Pons (tissue), 1 donor: ENCODE measurements at places on chromosomes 2 and 18.

- DNase-seq, result peak; percentile 46
Observed at GRCh38 chr2:147937744-147938349, 82.7 kb downstream of the ORC4 start.

- no peak for DNase-seq
Observed at GRCh38 chr18:24160086-24160485, 21.2 kb downstream of the CABYR start.

DNA sequence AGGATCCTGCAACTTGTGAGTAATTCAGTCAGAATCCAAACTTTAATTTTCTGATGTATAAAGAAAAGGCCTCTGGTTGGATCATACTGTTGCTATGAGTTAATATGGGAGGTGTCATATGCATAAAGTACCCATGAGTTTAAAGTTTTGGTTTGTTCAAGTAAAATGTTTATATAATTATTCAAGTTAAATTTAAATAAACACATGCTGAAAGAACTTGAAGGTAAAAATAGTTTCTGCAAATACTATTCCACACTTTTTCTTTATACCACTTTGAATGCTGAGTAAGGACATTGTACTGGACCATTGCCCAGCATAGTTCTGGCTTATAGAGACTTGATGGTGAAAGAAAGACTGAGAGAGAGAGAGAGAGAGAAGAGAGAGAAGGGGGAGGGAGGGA is 30.7 kb downstream of the PKP4 start:
- peak; percentile 64 for DNase-seq

- no peak for DNase-seq
Observed at GRCh38 chr2:111061191-111061590, 59.5 kb upstream of the BCL2L11 start.

DNA sequence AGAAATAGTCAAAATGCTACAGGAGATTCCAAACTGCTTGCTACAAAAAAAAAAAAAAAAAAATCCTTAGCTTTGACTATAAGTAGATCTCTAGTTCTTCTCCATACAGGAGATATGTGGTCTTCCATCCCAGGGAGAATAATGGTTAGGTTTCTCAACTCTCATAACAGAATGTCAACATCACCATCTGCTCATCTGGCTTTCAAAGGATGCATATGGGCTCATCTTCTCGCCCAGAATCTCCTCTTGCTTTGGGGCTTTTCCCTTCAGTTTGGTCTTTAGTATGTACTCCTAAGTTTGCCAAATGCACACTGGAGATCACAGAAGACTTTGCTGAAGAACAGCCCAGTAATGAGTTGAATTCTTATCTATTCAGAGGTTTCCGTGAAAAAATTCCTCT is 240.7 kb downstream of the NRXN1 start:
- DNase-seq, result peak; percentile 16

DNA sequence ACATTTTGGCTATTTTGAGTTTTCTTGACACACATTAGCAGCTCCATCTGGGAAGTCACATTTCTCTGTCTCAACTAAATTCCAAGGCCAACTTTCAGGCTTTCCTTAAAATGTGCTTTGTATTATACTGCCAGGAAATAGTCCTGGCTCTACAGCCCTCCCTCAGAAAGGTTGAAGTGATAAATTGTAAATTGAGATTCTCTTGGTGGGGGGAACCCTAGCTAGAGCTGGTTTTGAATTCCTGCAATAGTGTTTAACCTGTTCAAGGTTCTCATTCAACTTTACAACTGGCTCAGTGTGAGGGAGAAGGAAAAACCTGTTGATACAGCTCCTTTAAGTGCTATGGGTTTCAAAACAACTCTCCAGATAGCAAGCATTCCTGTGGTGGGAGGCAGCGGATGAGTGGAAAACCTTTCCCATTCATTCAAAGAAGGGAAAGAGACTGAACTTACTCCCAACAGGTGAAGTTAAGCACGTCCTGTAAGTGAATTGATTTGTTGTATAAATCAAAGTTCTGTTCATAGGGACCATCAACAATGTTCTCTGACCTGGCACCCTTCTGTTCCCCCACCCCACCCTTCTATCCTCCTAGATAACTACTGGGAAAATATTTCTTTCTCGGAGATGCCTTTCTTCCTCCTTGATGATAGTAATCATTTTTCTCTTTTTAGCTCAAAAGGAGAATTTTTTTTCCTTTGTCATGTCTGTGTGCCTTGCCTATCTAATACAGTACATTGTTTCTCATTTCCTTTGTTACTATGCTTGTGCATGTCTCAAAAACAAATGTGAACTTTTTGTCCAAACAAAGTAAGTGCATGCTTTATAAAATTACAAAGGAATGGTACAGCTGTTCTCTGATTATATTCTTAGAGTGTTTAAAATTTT is 44.2 kb upstream of the SLC39A10 start:
- no peak for DNase-seq

DNA sequence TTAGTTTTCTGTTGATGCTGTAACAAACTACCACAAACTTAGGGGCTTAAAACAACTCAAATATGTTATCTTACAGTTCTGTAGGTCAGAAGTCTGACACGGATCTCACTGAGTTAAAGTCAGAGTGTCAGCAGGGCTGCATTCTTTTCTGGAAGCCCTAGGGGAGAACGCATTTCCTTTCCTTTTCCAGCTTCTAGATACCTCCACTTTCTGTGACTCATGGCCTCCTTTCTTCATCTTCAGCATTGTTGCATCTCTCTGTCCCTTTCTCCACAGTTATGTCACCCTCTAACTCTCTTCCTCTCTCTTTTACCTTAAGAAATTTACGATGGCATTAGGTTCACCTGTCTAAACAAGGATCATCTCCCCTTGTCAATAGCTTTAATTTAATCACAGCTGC is 13.3 kb upstream of the PPP4R1 start:
- DNase-seq, result no peak

GRCh38 chr2:199467066-199467822 is 9.5 kb upstream of the SATB2 start:
- DNase-seq, result no peak

DNA sequence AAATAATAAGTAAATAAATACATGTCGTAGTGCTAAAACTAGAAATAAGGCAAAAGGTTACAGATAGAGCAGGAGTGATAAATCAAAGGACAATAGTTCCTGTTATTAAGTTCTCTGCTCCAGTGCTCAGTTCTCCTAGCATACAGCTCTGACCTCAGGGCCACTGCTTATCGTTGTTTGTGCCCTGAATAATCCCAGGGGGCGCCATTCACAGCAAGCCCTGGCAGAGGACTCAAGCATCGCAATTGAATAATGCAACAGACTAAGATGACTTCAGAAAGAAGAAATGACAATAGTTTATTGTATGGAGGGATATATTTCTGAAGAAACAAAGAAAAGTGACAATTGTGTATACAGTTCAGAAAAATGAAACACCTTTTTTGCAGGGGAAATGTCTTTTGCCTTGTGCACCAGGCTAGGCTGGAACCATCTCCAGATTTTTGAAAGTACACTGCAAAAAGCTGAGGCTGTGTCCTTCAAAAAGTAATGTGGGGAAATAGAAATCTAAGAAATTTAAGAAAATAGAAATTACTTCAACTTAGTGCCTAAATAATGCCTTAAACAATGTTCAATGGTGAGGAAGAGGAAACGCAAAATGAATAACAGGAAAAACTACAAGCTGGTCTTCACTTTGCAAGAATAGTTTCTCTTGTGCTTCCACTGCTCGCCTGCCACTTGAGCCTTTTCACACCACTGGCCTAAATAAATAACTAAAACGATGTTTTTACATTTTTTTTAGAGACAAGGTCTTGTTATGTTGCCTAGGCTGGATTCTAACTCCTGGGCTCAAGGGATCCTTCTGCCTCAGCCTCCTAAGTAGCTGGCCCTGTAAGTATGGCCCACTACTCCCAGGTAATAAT is 19.0 kb upstream of the CCNYL1 start:
- peak; percentile 66 for DNase-seq

DNA sequence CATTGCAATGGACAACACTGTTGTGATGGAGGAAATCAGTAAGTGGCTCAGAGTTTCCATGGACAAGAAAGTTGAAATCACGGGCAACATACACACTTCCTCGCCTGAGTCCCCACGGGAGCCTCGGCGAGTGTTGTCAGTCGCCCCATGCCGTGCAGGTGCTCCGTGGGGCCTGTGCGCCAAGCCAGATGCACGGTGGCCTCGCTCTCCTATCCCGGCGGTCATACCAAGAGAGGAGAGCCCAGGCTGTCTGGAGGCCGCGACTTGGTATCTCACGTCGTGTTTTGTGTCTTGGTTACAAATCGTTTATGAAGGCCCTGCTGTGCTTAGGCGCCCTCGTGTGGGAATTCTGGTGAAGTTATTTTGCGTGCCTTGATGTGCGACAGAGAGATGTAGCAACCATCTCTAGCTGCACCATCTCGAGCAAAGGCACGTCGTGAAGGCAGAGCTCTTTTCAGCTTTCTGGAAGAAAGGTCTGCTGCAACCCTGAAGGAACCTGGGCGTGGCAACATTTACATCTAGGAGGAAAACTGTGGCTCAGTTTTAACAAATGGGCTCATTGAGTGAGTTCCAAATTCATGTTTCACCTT is 21.8 kb downstream of the ATG4B start:
- DNase-seq, result peak; percentile 80

DNA sequence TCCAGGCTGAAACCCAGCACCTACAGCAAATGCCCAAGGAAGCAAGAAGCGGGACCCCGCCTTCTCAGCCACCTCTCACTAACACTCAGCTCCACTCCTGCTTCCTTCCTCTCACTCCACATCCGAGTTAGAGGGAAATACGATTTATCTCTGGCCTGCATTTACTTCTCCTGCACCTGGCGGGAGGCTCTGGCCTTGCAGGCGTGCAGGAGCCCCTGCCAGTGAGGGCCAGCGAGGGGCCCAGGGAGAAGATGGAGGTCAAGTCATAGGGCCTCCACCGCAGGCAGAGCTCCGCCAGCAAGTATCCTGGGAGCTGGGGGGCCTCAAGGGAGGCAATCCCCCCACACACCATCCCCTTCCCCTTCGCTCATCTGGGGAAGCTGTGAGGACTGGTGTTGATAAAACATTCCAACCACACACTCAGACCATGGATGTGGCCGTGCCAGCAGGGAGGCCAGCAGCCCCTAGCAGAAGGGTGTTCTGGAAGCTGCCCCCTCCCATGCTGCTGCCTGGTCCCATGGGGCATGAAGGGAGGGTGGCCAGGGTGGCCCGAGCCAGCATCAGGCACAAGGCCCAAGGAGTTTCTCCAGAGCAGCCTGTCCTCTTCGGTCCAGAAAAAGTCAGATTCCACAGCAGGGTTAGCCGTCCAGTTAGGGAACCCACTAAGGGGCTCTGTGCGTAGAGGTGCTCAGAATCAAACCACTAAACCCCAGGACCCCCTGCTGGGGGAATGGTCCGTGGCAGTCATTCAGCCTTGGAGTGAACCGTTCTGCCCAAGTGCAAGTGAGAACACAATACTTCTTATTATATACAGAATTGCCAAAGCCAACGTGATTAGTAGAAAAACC is 91.2 kb downstream of the HDAC4 start:
- no peak for DNase-seq

DNA sequence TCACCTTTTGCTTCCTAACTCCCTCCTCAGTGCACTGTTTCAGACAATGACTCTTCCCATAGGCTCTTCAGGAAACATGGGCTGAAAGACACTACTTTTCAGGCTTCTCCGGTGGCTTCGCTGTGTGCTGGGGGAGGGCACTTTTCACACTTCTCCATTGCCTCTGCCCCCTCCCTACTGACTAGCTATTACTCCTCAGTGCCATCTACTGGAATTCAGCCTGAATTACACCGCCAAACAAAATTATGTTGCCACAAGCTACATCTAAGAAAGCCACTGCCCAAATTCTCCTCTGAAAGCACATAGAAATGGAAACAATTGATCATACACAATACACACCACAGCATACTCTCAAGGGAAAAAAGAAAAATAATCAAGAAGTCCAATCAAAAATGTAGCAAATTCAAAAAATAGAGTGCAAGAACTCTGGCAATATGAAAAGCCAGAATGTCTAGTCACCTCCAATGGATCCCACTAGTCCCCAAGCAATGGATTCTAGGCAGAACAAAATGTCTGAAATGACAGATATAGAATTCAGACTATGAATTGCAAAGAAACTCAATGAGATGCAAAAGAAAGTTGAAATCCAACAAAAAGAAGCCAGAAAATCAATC is 1139.4 kb upstream of the GYPC start:
- DNase-seq, result no peak

DNA sequence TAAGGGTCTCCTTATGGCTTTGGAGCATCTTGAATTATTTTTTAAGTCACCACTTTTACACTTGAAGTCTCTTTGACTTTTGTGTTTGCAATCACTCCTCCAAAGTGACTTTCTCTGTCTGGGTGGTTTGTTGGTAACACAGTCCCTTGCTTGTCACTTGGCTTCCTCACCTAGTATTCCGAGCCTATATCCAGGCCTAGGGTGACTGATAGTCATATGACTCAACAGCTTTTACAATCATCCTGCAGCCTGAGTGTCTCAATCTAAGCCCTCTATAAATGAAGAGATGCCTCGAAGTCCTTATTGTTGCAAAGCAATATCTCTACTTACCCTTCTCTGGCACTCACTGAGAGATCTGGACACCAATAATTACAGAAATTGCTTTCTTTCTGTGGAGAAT is 53.9 kb upstream of the SETBP1 start:
- no peak for DNase-seq

DNA sequence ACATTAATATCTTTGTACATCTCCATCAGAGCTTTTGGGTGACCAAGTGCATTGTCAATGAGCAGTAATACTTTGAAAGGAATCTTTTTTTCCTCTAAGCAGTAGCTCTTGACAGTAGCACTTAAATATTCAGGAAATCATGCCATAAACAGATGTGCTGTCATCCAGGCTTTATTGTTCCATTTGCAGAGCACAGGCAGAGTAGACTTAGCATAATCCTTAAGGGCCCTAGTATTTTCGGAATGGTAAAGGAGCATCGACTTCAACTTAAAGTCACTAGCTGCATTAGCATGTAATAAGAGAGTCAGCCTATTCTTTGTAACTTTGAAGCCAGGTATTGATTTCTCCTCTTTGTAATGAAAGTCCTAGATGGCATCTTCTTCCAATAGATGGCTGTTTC is 121.8 kb upstream of the CWC22 start:
- no peak for DNase-seq

DNA sequence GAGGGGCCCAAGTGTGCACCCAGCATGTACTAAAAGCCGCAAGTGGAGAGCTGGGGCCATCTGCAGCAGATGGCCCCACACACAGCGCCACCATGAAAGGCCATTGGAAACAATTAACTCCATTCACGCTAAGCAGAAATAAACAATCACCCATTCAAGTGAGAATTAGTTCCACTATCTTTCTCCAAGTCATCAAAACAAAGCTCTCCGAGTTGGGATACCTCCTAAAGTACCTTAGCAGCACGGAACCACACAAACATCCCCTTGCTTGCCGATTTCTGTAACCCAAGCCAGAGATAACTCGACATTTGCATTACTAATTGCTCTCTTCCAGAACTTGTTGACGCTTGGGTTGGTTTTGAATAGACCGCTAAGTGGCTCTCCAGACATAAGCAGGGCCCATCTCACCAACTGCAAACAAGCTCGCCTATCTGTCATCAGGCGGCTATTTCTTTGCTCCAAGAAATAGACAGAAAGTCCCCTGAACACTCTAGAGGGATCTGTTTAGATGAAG is 840.6 kb upstream of the SALL3 start:
- peak; percentile 85 for DNase-seq

DNA sequence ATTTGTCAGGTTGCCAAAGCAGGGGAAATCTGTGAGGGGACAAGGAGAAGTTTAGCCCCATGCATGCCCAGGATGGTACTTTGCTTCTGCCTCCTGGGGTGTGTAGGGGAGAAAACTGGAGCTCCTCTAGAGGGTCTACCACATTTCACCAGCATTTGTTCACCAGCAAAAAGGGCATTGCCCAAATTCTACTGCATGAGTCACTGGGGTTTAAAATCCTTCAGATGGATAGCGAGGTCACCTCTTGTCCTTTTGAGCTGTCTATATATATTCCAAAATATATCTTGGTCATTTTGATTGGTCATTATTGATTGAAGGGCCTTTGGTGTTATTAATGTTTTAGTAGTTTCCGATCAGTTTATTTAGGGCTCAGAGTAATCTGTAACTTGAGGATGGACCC is 18.7 kb downstream of the FHOD3 start:
- DNase-seq, result no peak
